ENCODE measurements at places on chromosomes 2 and 18.

- no peak for DNase-seq
Measured at GRCh38 chr2:55136138-55136541, 85.9 kb upstream of the RTN4 start.

GRCh38 chr18:75211626-75211952 is 992 bp downstream of the TSHZ1 start:
- DNase-seq, result no peak

DNA sequence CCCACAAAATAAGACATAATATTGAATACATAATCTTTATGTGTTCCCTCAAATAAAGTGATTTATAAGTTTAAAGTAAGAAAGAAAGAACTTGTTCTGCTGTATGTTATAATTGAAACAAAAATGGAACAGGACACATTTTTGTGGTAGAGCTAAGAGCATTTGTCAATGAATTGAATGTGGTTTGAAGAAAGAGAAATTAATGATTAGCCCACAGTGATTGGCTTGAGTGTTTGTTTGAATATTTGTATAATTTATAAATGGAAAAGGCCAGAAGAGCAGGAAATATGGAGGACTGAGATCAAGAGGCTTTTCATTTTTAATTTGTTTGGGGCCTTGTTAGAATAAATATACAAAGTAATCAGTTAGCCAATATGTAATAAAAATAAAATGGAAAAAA is 395.1 kb upstream of the CDH19 start:
- DNase-seq, result no peak

DNA sequence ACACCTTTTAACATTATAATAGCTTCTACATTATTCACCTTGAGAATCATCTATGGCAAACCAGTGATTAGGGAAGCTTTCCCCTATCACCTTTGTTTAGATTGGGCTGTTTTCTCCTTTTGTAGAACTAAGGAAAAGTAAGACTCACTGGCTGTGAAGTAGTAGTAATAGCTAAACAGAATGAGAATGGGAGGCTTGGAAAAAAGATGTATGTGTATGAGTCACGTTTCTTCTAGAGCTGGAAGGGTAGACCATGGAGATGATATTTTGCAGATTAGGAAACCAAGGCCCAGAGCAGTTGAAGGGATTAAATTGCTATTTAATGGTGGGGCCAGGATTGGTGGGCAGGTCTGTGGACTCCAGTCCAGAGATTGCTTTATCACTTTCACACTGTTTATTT is 214.5 kb downstream of the MCFD2 start:
- DNase-seq, result no peak

DNA sequence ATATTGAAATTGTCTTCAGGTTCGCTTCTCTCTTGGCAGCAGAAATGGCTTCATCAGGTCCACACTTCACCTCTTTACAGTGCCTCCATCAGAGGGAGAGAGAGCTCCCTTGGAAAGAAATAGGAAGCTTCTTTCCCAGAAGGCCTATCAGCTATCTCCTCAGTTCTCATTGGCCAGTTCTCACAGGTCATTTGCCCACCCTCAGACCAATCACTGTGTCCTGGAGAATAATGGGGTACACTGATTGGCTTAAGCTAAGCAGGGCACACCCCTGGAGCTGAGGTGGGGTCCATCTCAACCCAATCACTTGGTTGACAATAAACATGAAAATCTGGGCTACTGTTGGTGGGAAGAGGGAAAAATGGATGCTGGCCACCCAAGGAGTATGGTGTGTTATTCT is 5.2 kb downstream of the GNLY start:
- no peak for DNase-seq

DNA sequence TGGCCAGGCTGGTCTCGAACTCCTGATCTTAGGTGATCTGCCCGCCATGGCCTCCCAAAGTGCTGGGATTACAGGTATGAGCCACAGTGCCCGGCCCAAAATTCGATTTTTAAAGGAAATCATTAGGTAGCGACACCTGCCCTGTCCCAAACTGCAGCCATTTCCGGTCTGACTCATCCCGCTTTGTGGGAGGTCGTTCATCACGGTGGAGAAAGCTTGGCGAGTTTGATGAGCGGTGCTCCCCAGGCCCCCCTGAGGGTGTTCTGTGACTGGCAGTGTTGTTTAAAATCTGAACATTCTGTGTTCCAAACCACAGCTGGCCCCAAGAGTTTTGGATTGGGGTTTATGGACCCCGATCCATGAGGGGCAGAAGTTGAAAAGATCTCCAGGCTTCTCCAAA is 53.0 kb upstream of the GLI2 start:
- DNase-seq, result no peak

DNA sequence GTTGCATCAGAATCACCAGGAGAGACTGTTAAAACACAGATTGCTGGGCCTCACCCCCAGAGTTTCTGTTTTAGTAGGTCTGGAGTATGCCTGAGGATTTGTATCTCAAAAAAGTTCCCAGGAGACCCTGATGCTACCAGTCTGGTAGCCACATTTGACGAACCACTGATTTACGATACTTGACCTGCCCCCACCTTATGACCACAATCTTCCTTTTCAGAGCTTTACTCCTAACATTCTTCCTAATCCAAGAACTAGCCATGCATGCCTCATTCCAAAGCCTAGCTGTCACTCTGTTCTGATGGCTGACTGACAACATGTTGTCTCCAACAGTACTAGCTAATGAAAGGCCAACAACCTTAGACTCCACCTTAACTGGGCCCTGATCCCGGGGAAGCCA is 191.4 kb downstream of the MBD2 start:
- no peak for DNase-seq

DNA sequence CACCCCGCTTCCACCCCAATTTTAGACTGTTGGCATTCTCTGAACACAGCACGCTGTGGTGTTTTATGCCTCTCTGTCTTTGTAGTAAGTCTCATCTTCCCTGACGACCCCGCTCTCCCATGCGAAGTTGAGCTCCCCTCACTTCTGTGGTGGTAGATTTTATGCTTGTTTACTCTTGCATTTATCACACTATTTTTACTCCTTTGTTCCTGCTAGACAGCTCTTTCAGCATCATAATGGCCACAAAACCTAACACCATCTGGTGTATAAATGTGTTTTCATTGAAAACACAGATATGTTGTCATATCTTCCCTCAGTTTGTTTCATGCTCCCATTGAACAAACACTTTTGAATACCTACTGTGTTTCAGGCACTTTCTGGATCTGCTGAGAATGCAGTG is 57.1 kb downstream of the PKP4 start:
- no peak for DNase-seq

GRCh38 chr2:201852878-201853415 is 46.6 kb downstream of the CDK15 start:
- no peak for DNase-seq

- DNase-seq, result no peak
Measured at GRCh38 chr2:23904692-23905091, 22.2 kb downstream of the ATAD2B start.

- DNase-seq, result no peak
Measured at GRCh38 chr18:57107140-57107832, 39.6 kb upstream of the BOD1L2 start.

DNA sequence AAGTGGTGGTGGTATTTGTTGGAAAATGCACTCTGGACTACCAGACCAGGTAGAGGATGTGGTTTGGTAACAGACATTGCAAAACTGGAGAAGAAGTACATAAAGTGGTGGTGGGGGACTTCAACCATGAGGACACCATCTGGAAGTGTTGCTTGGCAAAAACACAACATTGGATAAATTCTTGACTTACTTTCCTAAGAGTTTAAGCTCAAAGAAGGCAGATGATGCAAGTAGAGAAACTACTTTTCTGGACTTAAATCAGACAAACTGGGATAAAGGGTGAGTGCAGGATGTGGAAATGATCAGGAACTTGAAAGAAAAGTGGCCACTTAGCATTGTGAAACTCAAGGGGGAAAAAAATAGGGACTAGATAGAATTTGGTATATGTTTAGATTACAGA is 487.4 kb downstream of the ZEB2 start:
- DNase-seq, result no peak

DNA sequence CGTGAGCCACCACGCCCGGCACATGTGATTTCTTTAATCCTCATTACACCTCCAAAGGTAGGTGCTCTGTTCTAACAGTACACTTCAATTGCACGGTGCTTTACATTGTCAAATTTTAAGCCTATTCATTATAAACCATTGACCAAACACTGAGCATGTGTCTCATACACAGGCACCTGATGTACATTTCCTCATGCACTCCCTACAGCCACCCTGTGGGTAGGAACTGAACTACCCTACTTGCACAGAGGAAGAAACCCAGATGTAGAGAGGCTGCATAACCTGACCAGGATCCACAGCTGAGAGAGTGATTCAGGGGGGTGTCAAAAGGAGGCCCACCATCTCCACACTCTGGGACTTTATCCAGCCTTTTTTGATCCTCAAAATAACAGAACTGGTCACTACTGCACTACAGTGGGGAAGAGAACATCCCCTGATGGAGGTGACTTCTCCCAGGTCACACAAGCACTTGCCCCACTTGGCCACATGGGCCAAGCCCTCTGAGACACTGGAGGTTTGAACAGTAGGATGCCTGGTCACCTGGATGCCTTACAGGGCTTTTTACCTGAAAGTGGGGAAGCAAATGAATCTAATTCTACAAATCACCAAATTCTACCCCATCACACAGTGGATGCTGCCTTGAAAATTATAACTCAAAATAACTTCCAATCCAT is 6.9 kb upstream of the DPYSL5 start:
- DNase-seq, result no peak

- no peak for DNase-seq
Measured at GRCh38 chr2:233600386-233600785, 17.0 kb upstream of the UGT1A8 start.

- no peak for DNase-seq
Measured at GRCh38 chr18:22228976-22229375, 59.6 kb downstream of the GATA6 start.

- no peak for DNase-seq
Measured at GRCh38 chr2:121579309-121579708, 48.6 kb downstream of the RNU4ATAC start.

GRCh38 chr18:77755187-77755586 is 505.5 kb downstream of the GALR1 start:
- no peak for DNase-seq

DNA sequence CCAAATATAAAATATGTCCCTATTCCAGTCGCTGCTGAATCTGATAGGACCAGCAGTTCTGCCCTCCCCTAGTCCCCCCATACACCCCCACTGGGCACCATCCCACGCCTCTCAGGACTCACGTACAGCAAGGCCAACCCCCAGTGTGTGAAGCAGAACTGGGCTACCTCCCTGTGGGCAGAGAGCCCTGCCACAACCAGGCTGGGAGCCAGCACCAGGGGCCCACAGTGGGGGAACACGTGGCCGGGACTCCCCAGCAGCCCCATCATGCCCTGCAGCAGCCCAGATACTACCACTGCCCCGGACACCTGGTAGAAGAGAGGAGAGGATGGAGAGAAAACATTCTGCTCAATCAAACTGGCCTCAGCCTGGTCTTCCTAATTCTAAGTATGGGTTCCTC is 1.3 kb downstream of the SLC23A3 start:
- no peak for DNase-seq

- no peak for DNase-seq
Measured at GRCh38 chr2:240648155-240648649, 22.9 kb downstream of the GPR35 start.

DNA sequence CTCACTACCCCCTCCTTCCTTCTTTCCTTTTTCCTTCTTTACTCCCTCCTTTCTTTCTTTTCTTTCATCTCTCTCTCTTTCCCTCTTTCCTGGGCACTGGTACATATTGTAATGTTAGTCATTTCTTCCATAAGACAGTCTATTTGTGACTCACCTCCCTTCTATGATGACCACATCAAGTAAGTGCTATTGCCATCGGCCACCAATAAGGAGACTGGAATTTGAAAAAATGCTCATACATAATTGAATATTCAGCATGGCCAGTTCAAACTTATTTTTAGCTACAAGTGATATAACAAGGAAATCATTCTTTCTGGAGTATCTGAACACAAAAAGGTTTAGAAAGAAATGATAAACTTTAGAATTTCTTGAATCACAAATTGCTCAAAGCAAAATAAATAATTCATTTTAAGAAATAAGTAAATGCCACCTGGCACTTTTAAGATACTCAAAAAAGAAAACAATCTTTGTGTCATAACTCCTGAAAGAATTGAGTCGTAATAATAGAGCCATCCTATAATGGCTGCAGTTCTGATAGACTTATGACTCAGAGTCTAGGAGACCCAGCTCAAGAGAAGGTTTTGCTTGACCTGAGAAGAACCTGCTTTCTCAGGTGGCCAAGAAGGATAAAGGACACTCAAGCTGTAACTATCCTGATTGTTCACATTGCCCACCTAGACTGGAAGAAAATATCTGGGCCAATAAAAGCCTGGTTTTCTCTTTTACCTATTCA is 51.6 kb upstream of the CCBE1 start:
- DNase-seq, result no peak

DNA sequence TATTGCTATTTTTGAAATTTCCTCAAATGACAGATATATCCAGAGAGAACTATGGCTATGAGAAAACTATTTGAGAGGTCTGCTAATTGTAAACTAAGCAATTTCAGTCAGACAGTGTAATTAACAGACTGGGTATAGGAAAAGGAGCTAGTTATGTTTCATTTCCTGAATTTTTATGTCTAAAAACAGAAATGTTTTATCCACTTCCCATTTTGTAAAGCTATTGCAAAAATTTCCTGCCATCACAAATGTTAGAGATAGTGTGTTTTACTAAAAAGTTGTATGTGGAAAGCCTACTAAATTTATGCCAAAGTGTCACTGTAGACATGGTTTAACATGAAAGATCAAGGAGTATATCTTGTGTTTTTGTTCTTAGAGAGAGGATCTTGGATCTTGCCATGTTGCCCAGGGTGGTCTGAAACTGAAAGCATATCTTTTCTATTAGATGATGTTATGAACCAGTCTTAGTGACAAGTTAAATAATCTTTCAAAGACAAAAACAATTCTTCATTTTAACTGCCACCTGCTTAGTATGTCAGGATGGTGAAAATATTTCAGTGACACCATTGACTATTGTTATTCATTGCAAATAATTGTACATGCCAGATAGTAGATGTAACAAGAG is 40.5 kb upstream of the ITPRID2 start:
- no peak for DNase-seq

DNA sequence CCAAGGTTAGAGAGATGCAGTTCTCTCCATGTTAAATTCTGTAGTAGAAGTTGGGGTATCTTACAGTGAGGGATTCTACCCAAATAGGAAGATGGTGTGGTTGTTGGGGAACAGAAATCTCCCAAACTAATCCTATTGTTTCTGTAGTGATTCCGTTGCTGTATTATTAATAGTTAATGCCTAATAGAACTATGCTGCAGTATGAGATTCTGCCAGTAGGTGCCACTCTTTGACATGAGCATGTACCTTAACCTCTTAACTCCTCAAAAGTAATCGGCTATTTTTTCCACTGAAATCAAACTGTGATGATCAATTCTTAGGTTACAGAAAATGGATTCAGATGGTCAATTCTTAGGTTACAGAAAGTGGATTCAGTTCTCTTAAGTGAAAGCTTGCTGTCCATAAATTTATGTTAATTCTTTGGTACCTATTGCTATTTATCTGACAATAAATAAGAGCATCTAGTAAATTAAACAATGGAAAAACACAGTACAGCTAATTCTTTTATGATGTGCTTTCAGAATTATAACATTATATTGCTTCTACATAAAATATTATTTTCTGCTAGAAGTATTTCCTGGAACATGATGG is 97.9 kb upstream of the DLX2 start:
- DNase-seq, result no peak

All from cardiac septum (tissue), 1 donor.